Effector memory CD8-positive, alpha-beta T cell (primary cell): ENCODE measurements at places on chromosomes 2 and 18.
A peak's percentile ranks its signal among the peaks of the same experiment; 100 is the strongest.

DNA sequence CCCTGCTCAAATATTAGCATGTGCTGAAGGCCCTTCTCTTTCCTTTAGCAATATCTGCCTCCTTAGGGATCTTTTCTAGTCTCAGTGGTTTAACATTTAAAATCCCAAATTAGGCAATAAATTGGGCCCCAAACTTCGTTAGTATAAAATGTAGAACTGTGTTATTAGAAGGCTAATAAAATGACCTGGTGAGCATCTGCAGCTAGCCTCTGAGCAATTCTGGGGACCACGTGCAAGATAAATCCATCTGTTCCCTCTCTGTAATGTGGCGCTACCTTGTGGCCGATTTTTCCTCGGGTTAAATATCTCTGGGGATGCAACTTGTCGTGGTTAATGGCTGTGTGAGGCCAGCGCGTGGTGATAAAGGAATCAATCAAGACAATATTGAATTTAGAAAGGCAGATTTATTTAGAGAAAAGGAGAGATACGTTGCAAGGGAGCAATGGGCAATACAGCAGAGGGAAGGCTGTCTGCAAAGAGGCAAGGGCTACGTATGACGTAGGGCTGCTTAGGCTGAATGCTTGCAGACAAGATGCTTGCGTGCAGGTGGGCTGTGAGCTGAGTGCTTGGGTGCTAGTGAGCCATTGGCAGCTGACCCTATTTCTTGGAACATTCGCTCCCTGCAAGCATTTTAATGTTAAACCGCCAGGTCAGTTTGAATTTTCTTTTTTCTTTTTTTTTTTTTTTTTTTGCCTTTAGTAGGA, 18.5 kb upstream of the IL36G start:
- DNase-seq: no peak

DNA sequence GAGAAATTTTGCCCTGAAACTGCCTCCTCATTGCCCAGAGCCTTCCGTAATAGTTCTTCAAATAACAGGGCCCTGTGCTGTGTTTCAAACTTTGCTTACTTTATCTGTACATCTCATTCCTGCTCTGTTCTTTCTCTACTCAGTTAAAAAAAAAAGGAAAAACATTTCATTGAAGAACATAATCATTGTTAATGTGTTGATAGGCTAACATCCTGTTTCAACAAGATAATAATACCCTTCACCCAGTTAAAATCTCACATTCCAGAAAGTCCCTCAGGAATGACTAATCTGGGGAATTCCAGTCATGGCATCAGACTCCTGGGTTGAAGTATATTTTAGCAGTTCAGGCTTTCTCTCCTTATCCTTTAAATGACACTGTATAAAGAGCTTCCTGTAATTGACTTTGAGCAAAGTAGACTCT, 45.6 kb upstream of the ITGAV start:
- DNase-seq: no peak

DNA sequence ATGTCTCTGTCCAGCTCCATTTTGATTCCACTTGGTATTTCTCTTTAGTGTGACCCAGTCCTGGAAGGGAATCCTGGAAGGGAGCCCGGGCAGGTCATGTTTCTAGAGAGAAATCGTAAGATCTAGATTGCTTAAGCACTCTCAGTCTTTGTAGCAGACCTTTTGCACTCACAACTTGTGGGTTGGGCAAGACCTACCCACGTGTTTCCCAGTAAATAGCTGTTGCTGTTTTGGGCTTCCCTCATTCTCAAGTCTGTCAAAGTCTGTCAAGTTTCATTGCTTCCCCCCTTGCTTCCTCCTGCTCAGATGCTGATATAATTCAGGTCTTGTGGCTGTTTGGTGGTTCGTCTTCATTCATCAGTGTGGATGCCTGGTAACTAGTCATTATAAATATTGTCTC, 17.4 kb upstream of the NEMP2 start:
- peak; percentile 26 for DNase-seq

- DNase-seq: no peak
Observed at GRCh38 chr2:229815342-229815741, 101.0 kb upstream of the DNER start.

- peak; percentile 31 for DNase-seq
Observed at GRCh38 chr18:61975526-61976326, 82.9 kb upstream of the RNF152 start.

DNA sequence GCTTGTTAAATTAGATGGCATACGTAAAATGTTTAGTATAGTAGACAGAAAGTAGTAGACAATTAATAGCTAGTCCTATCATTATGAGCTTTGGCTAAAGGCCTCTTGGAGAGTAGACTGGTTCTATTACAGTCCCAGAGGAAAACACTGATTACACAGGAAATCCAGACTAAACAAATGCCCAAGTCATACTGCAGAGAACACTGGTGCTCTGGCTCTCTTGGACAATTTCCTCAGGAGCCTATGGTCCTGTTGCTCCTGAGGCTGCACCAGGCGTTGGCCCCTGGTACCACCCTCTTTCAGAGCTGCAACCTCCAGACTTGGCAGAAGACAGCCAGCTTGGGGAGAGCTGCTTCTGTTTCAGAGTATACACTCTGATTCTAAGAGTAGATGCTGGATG, 41.8 kb downstream of the STAT1 start:
- DNase-seq: no peak

- DNase-seq: no peak
Observed at GRCh38 chr2:62409442-62409841, 96.6 kb downstream of the TMEM17 start.
